ENCODE measurements at places on chromosomes 5 and 9.

DNA sequence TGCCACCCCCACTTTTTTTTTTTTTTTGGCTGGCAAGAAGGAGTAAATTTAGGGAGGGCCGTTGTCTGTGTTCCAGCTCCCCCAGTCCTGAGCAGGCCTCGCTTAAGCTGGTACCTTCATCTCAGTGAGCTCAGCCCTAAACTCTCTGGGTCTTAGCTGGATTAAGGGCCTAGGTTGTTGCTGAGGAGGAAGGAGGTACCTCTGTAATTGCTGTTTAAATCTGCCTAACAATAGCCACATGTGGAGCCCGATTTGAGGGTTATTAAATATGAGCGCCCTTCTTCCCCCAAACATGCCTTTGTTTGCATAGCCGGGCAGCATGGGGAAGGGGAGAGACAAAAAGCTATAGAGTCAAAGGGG, 179.0 kb upstream of the PITX1 start:
- no peak for DNase-seq

DNA sequence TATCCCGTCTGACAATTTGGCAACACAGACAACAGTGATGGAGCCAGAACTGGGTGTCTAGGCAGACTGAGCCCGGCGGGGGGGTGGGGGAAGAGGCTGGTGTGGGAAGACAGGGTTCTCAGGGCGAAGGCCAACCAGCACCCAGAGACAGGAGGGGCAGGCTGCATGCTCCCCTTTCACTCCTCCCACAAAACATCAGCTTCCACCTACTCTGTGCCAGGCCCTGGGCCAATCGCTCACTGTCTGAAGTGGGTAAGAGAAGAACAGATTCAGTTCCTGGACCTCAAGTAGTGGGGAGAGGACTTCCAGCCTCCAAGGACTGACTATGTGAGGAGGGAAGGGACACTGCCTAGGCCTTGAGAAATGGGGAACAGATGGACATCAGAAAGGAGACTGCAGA, 2.8 kb downstream of the SNCB start:
- no peak for DNase-seq

DNA sequence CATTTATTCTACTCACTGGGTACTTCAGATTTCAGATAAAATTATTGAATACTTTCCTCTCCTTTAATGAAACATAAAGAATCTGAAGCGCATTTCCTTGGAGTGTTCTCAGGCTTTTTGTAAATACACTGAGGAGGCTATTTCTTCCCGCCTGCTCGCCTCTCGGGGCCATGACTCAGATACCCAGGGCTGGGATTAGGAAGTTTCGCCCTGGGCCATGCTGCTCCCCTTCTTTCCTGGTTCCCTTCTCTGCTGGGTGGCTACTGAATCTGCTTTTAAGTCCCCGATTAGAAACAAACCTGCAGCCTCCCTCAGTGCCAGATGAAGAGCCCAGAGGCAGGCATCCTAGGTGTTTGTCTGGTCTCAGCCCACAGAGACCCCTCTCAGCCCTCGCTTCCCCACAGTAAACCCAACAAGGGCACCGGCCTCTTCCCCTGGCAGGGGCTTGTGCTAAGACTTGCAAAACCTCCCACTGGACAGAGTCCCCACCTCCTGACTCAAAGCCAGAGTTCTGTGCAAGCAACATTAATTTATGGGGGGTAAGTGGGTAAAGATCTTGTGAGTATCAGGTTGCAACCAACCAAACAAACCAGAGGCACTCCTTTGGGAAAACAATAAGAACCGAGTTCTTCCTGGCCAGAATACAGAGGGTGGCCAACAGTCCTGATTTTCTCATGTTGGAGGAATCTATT, 30.7 kb upstream of the IRX1 start:
- no peak for DNase-seq

DNA sequence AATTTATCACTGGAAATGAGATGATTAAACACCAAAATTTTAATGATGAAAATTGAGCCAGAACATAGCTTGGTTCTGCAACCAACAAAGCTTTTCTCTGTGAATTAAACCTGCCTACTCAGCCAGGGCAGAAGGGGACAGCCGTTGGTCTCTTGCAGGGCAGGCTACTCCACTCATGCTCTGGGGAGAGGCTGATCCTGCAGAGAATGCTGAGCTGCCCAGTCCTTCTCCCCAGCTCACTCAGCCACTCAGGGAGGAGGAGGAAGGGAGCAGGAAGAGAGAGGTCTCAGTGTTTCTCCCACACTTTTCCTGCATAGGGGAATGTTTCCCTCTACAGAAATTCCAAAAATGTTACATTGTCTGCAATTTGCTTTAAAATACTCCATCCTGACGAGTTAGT, 40.4 kb upstream of the HMHB1 start:
- no peak for DNase-seq

- DNase-seq: no peak
These were observed 22.7 kb upstream of the UBLCP1 start for GRCh38 chr5:159240301-159240870.

DNA sequence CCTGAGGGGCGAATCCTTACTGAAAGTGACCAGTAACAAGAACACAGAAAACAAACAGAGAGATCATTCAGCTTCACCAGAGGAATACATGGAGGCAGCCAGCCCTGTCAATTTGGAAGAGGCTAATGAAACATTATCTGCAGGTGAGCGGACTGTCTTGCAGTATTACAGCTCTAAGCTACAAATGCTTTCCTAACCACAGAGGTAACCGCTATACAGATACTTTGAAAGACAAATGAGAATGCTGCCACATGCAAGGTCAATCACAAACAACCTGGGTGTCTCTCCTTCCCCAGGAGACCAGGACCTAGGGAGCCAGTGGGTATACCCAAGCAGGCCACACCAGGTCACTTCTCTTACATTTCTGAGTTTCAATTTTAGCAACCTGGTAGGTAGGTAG, 30.2 kb downstream of the EFNA5 start:
- DNase-seq: no peak

DNA sequence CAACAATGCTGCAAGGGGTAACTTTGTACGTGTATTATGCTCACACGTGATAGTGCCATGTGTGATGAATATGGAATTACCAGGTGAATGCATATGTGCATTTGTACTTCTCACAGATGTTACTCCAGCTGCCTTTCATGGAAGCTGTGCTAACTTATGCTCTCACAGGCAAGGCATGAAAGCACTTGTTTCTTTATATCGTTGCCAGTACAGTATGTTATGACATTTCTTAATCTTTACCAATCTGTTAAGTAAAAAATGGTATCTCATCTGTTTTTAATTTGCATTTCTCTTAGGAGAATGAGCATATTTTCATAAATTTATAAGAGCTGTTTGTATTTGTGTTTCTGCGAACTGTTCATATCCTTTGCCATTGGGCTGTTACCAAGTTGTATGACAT, 311.8 kb upstream of the DMRT1 start:
- no peak for DNase-seq

- DNase-seq: no peak
These were observed 109.0 kb downstream of the MVB12B start for GRCh38 chr9:126435626-126436025.

- DNase-seq: no peak
These were observed 16.6 kb downstream of the ZNF474 start for GRCh38 chr5:122145906-122146305.

GRCh38 chr9:126516561-126516935, 97.2 kb upstream of the LMX1B start:
- DNase-seq: no peak

DNA sequence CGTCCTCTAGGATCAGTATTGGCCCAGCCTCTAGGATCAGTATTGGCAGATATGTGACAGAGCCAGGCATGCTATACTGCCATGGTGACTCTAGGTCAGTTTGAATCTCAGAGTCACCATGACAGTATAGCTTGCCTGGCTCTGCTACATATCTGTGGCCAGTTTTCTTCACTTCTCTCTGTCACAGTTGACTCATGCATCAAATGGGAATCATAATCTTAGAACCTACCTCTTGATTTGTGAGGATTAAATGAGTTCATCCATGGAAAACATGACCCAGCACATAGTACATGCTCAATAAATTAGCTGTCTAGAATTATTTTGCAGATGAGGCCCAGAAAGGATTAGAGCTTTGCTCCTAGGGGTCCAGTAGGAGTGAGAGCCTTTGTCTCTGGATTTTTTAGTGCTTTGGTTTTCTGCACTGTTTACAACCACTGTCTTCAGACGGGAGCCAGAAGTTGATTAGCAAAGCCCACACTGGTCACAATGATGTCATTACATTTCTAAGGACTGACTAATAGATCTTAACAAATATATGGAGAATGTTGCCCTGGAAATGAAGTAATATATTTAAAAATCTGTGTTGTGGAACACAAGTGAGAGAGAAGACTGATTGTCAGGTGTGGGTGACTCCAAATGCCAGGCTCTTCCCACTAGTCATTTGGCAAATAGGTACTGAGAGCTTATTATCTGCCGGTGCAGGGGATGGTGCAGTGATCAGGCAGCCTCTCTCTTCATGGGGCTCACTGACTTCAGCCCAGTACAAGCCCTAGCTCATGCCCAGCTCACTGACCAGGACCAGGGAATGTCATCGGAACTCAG, 76.0 kb downstream of the COL15A1 start:
- no peak for DNase-seq

DNA sequence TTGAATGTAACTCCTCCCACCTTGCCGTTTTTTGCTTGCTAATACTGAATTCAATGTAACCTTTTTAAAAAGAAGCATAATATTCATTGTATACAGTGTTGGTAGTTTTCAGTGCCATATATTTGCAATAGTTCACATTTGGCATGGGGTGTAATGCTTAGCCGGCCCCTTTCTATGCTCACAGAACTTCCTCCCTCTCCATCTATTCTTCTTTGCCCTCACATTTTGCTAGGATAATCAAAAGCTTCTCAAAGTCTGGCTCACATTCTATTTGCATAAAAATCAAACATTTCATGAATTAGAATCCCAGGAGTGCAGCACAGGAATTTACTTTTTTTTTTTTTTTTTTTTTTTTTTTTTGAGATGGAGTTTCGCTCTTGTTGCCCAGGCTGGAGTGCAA, 226.3 kb upstream of the MPDZ start:
- no peak for DNase-seq

DNA sequence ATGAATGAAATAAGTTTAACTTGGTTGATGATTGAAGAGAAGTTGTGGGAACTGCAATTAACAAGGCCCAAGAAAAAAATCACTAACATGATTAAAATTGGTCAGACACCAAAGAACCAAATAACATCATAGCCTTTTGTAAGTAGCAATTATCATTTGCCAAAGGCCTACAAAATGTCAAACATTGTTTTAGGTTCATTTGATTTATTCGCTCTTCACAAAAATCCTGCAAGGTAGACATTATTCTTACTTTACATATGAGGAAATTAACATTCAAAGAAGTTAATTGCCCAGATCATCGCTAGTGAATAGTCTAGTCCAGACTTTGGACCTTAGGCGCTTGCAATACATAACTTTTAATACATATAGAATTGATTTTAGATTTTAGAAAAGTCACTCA, 2.6 kb downstream of the POLK start:
- DNase-seq: no peak

DNA sequence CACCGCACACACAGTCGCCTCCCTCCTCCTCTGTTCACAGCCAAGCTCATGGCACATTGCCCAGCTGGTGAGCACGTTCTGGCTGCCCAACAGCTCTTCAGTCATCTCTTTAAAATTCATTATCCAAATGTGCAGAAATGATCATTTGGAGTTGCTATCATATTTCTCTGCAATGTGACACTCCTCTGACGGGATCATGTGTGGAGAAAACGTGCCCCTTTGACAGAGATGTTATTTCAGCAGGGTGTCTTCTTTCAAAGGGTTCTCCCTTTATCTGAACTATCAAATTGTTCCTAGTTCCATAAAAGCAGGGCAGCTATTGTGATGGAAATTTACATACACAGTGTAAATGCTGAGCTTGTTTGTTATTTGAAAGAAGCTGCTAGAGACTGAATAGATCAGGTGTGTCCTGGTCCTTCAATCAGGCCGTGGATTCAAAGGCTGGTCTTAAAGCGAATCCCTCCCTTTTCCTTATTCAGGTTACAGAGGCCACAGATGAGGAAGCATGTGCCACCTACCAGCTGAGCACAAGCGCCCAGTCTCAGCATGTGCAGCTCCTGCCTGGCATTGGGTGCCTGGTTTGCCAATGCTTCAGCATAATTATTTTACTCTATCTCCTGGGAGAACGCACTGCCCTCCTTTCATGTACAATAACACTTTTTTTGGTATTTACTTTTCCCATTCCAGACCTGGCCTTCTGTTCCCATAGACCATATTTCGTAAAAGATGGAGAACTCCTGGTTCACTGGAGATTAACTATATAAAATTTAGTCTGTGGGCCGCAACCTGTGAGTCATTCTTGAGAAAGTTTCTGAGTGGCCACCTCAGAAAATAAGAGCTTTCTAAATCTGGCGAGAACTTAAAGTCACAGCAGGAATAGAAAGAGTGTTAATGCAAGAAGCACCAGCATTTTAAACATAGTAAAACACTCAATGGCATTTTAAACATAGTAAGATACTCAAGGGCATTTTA, 433.7 kb downstream of the ENC1 start:
- DNase-seq: no peak

GRCh38 chr5:176784218-176785165, 25.9 kb upstream of the UNC5A start:
- no peak for DNase-seq

DNA sequence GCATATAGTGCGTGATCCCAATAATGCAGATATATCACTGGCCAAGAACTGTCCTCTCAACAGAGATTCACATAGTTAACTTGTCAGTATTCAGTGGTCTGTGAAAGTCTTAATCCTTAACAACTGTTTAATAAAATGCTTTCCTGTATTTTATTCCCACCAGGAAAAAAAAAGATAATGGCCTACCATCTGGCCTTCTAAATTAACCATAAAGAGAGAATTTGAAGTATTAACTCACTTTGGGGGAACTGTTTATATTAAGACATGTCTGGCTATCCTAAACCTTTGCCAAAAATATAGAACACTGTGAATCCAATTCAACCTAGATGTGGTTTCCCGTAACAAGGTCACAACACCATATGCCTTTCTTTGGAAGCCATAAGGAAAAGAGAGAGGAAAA, 818 bp upstream of the FREM1 start:
- no peak for DNase-seq

- DNase-seq: no peak
These were observed 19.9 kb downstream of the GOLM1 start for GRCh38 chr9:86079421-86079831.

- DNase-seq: no peak
These were observed 15.9 kb downstream of the OR2V1 start for GRCh38 chr5:181114844-181115778.

GRCh38 chr9:118183576-118183975, 479.4 kb downstream of the TLR4 start:
- no peak for DNase-seq

DNA sequence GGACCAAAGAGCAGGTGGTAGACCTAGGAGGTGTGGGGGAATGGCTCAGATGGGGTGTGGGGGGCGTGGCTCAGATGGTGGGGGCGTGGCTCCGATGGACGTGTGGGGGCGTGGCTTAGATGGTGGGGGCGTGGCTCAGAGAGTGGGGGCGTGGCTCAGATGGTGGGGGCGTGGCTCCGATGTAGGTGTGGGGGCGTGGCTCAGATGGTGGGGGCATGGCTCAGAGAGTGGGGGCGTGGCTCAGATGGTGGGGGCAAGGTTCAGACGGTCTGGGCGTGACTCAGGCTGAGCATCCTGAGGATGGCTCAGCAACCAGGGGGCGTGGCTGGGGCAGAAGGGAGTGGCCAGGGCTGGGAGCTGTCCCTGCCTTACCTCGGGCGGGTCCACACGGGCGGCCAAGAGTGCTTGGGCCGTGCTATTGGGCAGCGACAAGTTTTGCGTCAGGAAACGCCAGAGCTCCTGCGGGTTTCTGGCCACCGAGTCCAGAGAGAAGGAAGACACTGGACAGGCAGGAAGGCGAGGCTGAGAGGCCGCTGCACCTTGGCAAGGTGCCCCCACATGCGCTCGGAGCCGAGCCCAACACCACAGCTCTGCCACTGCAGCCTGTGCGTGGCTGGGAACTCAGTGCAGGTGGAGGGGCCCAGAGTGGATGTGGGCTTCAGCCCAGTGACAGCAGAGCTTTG, 5.9 kb downstream of the ABCA2 start:
- DNase-seq: peak; percentile 90

Data from Caco-2 (cell line).